Stimulated activated CD8-positive, alpha-beta memory T cell treated with anti-CD3 and anti-CD28 coated beads, Interleukin-2, amount 100 ng/mL, for 48 hours (primary cell): ENCODE measurements at places on chromosomes 7 and 10.

DNA sequence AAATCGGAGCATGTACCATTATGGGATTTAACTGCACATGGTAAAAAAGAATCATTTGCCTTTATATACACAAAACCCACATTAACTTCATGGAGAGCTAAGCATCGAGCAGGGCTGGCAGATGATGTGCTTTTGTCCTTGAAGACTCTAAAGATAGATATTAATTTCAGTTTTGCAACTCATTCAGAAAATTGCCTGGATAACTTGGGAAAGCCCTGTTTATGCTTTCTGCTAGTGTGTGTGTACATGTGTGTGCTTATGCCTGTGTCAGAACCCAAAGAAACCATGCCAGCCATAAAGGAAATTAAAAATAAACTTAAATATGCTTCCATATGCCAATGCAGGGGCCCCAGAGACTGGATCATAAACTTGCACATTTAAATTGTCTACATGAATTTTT lies 640.0 kb downstream of the PARD3 start:
- no peak for DNase-seq

- DNase-seq, result no peak
Observed at GRCh38 chr7:11261470-11261869, 287.8 kb downstream of the PHF14 start.

- no peak for DNase-seq
Observed at GRCh38 chr7:44313016-44313415, 12.4 kb downstream of the CAMK2B start.

GRCh38 chr10:131003455-131003854 lies 308.1 kb downstream of the TCERG1L start:
- no peak for DNase-seq

GRCh38 chr10:7457478-7458316 lies 46.9 kb upstream of the SFMBT2 start:
- no peak for DNase-seq

DNA sequence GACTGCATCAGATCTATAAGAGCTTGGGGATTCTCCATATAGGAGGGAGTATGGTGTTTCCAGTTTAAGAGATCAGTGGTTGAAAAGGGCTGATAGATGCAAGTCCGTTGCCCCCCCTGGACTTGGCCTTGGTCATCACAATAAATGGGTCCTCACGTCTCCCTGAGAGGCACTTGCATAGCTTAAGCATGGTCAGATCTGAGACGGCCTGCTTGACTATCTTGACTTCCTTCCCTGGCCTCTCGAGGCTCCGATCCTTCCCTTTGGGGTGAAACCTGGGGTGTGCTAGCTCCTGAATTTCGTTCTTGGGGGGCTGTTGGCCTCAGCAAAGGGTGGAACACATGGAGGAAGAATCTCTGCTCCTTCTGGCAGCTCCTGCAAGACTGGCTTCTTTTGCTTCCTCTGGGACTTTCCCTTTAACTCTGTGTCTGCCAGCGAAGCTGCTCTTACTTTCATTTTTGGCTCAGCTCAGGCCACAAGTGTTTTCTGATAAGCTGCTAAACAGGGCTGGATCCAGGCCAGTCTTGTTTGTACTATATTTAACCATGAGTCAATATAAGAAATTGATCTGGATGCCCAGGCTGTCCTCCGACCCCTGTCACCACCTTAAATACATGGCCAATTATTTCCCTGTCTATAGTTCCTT lies 11.2 kb upstream of the ZNF485 start:
- DNase-seq, result no peak

DNA sequence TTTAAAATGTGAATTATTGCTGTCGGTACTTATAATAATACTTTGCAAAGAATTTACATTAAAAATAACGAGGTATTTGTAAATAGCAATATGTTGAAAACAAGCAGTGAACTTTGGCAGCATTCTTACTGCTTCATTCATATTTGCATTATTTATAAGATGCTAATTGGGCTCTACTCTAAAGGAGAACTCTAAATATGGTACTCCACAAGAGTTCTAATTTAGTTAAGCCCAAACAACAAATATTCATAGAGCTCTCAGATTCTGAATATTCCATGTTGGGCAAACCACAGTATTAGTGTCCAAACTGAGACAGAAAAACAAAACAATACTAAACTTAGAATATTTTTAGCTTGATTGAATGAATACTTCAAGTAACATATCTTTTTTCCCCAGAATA lies 904.4 kb upstream of the LRRTM3 start:
- DNase-seq, result no peak

GRCh38 chr7:2613931-2614600 lies 17.7 kb upstream of the TTYH3 start:
- DNase-seq, result no peak

DNA sequence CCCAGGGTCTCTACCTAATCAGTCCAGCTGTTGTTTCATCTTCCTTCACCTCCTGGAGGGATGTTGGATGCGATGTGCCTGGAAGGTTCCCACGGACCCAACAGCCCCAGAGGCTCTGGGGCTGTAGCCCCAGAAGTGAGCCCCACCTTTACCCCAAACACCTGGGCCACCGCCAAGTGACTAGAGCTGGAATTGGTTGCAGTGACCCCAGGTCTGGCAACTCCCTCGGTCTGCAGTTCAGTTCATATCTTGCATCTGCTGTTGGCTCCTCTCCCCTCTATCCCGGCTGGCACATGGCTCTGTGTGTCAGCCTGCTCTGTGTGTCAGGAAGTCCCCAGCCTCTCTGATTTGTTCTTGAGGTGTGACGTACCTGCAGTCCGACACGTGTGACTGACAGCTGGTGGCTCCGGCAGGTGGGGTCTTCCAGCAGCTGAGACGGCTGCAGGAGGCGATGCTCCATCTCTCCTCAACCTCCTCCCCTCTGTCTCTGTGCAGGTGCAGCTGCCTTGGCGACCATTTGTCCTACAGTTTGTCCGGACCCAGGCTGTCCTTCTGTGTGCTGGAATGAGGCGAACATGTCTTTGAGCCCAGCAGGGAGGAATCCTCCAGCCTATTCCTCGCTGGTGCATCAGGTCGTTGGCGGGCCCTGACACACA lies 38.6 kb downstream of the ELFN1 start:
- no peak for DNase-seq

DNA sequence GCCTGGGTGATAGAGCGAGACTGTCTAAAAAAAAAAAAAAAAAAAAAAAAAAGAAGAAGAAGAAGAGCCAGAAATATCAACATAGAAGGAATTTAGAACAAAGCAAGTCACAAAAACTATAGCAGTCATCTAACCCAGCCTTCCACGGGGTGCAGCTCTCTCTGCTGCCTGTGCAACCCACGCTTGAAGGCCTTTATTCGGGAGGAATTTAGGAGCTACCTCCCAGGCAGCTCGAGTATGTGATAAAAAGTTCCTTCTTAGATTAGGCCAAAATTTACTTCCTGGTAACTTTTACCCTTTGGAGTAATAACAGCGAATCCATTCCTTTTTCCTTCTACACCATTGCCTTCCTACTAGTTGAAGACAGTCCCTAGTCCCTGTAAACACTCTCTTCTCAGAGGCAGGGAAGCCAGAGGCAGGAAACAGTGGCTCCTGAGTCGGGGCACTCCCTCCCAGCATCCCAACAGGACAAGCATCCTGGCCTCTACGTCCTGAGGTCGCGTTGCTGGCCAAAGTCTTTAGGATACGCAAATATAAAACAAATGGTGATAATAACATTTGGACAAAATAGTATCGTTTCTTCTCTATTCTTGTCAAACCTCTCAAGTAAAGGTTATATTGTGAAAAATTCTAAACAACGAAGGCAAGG lies 109.3 kb upstream of the KMT2C start:
- no peak for DNase-seq

- no peak for DNase-seq
Observed at GRCh38 chr7:122577449-122578003, 121.4 kb downstream of the RNF133 start.
